ENCODE measurements at places on chromosomes 2 and 18.
A peak's percentile ranks its signal among the peaks of the same experiment; 100 is the strongest.

DNA sequence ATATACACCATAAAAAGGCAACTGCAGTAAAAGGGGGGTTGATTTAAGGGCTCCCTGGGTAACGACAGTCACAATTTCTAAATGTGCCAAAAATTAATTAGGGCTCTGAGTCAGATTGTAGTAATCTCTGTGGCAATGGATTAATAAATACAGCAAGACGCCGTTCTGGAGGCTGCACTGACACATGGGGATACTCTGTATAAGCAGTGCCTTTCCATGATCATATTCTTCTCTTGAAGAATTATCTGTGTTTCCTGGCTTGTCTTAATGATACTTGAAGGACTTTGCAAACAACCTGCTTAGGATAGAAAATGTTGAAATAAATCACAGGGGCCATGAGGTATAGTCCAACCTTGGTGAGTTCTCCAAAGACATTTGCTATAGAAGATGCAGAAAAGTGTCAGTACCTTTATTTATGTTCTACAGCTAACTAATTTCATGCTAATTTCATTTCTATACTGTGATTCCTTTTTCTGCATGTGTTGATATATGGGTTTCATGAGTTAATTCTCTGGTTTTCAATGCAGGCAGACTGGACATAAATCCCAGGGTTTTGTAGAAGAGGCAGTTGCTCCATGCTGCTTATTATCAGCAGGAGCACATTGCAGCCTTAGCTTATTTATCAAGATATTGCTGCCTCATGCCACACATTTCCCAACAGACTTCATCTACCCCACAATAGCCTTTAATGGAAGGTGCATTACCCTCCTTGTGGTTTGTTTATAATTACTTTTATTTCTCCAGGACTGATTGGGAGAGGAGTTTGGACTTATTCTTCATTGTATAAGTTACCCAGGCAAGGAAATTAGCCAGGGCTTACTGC lies 54.8 kb downstream of the HNMT start:
- DNase-seq = no peak
- no peak overlapping the region for H3K27ac ChIP-seq
- no peak overlapping the region for H3K4me3 ChIP-seq
- H3K4me1 ChIP-seq = no peaks in the 10 kb centered on the region
- no peaks in the 10 kb centered on the region for H3K36me3 ChIP-seq

- H3K27me3 ChIP-seq = no peaks in the 10 kb centered on the region
- H3K4me1 ChIP-seq = no peaks in the 10 kb centered on the region
- no peak for DNase-seq
- H3K27ac ChIP-seq = no peak overlapping the region
These were observed 273.5 kb downstream of the CALCRL start for GRCh38 chr2:187174582-187174981.

- no peak overlapping the region for H3K27ac ChIP-seq
- no peaks in the 10 kb centered on the region for H3K36me3 ChIP-seq
- peak; percentile 41 for DNase-seq
- H3K27me3 ChIP-seq = peaks cover 2% of the 10 kb centered on the region
- H3K4me1 ChIP-seq = no peaks in the 10 kb centered on the region
- H3K4me3 ChIP-seq = peak overlapping the region; percentile 99
These were observed 96.5 kb upstream of the SERTAD2 start for GRCh38 chr2:64750001-64750816.

- no peaks in the 10 kb centered on the region for H3K4me1 ChIP-seq
- no peak overlapping the region for H3K4me3 ChIP-seq
- no peak for DNase-seq
- H3K27me3 ChIP-seq = no peaks in the 10 kb centered on the region
- H3K27ac ChIP-seq = no peak overlapping the region
These were observed 33.2 kb downstream of the TOGARAM2 start for GRCh38 chr2:29014331-29014730.

- no peak for DNase-seq
- H3K4me1 ChIP-seq = no peaks in the 10 kb centered on the region
- no peaks in the 10 kb centered on the region for H3K27me3 ChIP-seq
These were observed 50.5 kb downstream of the HNRNPLL start for GRCh38 chr2:38552259-38552658.

DNA sequence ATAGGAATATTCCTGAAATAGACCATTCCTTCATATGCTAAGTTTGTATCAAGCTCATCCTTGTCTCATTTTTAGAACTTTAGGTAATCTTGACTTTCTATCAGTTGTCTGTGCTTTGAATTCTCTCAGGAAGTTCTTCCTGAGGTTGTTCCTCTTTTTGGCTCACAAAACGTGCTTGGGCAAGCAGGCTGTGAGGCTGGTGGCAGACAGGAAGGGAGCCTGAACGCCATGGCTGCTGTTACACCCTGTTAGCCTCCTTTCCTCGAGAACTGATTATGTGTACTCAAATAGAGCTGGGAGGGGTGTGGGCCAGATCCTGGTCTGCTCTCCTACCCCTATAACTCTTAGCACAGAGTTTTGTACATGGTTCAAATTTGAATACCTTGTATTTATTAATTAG lies 136.4 kb upstream of the CELF4 start:
- H3K36me3 ChIP-seq = no peaks in the 10 kb centered on the region
- H3K4me3 ChIP-seq = no peak overlapping the region
- no peaks in the 10 kb centered on the region for H3K4me1 ChIP-seq
- no peaks in the 10 kb centered on the region for H3K27me3 ChIP-seq
- DNase-seq = no peak

DNA sequence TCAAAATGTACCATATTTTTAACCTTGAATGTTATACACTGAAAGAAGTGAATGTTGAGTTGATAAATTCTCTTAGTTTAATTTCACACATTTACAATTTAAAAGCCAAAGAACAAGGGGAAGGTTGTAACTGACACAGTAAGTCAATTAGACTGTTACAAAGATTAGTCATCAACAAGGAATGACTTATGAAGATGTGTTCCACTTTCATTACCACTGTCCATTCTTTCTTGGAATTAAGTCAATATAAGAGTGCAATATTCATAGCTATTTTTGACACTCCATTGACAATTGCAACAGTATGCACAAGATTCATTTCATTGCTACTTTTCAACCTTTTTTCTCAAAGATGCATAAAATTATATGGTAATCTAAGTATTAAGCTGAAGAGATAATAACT lies 291.3 kb downstream of the RIT2 start:
- H3K36me3 ChIP-seq = 0 out of 2 replicates have a peak, but pooled peaks cover 2% of the 10 kb centered on the region
- no peaks in the 10 kb centered on the region for H3K27me3 ChIP-seq
- no peak overlapping the region for H3K4me3 ChIP-seq
- H3K27ac ChIP-seq = no peak overlapping the region
- no peak for DNase-seq
- H3K4me1 ChIP-seq = no peaks in the 10 kb centered on the region

DNA sequence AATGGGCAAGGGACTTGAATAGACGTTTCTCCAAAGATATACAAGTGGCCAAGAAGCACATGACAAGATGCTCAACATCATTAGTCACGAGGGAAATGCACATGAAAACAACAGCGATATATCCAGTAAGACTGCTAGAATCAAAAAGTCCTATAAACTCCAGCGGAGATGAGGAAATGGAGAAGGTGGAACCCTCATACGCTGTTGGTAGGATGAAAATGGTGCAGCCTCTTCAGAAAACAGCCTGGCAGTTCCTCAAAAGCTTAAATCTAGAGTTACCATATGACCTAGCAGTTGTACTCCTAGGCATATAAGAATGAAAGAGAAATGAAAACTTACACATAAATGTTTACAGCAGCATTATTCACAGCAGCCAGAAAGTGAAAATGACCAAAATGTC lies 48.1 kb downstream of the HPCAL1 start:
- no peak overlapping the region for H3K4me3 ChIP-seq
- H3K4me1 ChIP-seq = peaks cover 3% of the 10 kb centered on the region
- no peak for DNase-seq
- no peak overlapping the region for H3K27ac ChIP-seq
- no peaks in the 10 kb centered on the region for H3K27me3 ChIP-seq

DNA sequence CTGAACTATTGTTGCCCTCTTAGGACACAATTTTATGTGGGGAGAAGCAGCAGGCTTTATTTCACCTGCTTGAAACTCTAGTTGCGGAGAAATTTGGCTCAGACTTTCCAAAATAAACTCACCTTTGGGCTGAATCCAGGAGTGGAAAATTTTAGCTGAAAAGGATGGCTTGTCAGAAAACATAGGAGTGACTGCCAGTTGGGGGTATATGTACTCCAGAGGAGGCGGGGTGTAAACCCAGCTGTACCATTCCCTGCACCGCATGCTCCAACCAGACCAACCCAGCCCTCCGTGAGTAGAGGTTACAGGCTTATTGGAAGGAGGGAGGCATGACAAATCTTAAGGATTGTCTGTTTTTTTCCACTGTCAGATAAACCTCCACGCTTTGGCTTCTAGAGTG lies 53.8 kb downstream of the PRKCE start:
- no peaks in the 10 kb centered on the region for H3K4me1 ChIP-seq
- no peaks in the 10 kb centered on the region for H3K27me3 ChIP-seq
- H3K36me3 ChIP-seq = peaks cover 3% of the 10 kb centered on the region
- no peak overlapping the region for H3K27ac ChIP-seq

GRCh38 chr2:145038041-145038525 lies 518.2 kb upstream of the ZEB2 start:
- no peaks in the 10 kb centered on the region for H3K4me1 ChIP-seq
- no peaks in the 10 kb centered on the region for H3K36me3 ChIP-seq
- H3K4me3 ChIP-seq = no peak overlapping the region
- DNase-seq = no peak
- no peaks in the 10 kb centered on the region for H3K27me3 ChIP-seq
- no peak overlapping the region for H3K27ac ChIP-seq
